Urothelium cell line (cell line): ENCODE measurements at places on chromosomes 16 and 17.

DNA sequence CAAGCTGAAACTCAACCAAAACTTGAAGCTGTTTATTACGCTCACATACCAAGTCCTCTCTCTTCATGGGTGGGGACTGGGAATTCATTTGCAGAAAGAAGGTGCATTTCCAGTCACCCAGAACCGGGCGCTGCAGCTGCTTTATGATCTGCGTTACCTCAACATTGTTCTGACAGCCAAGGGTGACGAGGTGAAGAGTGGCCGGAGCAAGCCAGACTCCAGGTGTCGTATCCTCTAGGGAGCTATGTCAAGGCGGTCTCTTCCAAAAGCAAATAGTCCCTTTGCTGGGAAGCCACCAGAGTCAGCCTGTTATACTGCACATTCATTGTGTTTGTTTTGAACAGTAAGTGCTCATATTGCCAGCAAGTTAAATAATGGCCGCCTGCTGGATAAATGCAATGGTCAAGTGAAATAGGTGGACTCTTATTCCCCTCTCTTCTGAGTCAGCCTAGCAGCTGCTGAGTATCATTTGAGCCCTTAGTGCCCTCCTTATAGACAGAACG, 12.7 kb downstream of the COG1 start:
- DNase-seq, result no peak

DNA sequence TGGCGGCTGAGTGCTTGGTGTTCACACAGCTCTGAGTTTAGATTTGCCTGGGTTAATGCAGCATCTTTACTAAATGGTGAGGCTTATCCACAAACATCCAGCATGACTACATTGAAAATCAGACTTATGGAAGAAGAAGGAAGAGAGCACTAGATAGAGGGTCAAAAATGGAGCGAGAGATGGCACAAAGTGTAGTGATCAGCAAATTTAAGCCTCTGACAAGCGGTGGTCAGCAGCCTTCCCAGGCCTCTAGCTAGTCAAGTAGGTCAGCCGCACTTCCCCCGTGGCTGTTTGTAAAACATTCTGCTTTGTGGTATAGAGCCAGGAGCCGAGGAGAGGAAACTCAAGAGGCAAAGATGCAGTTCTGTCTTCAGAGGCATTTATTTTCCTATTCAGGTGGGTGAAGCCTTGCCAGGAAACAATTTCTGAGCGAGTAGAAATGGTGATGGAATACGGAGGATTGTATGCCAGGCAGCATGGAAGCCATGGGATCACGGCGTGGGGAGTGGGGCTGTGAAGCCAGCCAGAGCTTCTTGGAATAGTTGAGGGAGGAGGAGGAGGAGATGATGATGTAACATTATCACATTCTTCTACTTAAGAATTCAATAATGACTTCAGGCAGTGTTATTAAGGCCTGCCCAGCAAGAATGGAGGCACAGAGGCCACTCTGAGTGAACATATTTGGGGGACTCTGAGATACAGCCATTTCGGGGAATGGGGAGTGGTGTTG, 118.9 kb downstream of the MSI2 start:
- DNase-seq, result no peak

GRCh38 chr17:44272321-44272951, 4.5 kb upstream of the SLC4A1 start:
- no peak for DNase-seq

GRCh38 chr16:28258567-28258966, 33.8 kb upstream of the SBK1 start:
- DNase-seq, result peak; percentile 23

- no peak for DNase-seq
These were observed 149.8 kb upstream of the DYNLRB2 start for GRCh38 chr16:80390871-80391489.

GRCh38 chr17:81294512-81295030, 536 bp downstream of the SLC38A10 start:
- peak; percentile 54 for DNase-seq

DNA sequence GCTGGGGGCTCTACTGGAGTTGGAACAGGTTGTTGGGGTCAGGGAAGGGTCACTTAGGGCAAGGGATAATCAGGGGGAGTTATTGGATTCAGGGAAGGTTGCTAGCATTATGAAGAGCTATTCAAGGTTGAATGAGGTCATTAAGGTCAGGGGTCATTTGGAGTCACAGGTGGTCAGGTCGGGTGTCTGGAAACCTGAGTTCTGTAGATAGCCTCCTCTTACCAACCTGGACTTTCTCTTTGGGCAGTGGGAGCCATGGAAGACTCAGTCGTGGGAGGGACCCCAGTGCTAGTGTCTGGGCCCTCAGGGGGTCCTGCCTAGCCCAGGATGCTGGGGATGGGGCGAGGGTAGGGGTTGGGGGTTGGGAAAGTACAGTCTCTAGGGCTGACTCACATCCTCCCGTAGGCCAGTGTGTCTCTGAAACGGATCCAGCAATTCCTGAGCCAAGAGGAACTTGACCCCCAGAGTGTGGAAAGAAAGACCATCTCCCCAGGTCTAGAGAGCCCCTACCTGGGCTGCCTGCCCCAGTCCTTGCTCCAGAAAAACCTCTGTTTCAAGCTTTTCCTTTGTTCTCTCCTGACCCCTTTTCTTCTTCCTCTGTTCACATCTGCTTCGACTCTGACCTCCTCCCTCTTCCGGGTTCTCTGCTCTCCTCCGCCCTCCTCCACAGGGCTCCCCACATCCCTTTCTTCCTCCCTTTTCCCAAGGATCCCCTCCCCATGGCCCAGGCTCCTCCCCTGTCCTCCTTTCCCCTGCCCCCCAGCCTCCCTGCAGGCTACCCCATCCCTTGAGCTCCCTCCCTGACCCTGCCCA, 33.5 kb downstream of the ABCC3 start:
- DNase-seq, result peak; percentile 53

GRCh38 chr16:29926711-29927052, 656 bp upstream of the KCTD13 start:
- DNase-seq, result peak; percentile 31

GRCh38 chr16:89289428-89290395, 72.2 kb downstream of the ZNF778 start:
- DNase-seq, result peak; percentile 91

- no peak for DNase-seq
These were observed 14.3 kb upstream of the PRKAR1A start for GRCh38 chr17:68497885-68498319.

DNA sequence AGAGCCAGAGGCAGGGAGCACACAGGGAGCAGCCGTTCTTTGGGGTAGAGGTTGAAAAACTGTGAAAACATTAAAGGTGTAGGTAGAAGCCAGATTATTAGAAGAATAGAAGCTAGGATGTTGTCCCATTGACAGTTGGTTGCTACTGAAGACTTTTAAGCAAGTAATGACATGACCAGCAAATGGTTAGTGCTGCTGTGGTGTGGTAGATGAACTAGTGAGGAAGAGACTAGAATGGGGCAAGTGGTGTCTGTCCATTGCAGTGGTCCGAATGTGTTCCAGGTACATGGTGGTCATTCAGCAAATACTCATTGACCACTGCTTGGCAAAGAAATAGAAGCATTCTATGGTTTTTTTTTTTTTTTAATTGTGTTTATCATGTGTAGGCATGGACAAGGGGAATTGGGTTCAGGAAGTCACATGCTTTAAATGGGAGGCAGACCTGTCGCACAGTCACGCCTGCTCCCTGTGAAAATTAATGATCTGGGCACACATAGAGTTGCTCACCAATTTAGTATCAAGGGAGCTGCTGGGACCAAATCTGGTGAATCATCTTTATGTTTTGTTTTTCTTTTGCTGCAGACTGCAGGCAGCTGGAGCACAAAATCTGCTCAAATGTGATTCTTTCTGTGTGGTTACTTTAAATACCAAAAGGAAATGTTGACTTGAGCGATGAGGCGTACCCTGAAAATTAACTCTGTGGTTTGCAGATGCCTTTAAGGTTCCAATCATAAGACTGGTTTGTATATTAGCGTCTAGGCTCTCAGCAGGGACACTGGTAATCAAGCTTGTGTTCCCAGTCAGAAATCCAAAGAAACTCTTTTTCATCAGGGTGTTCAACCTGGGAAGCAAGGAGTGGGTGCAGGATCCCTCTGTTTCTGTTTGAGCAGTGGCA, 30.7 kb downstream of the YPEL2 start:
- DNase-seq, result no peak

DNA sequence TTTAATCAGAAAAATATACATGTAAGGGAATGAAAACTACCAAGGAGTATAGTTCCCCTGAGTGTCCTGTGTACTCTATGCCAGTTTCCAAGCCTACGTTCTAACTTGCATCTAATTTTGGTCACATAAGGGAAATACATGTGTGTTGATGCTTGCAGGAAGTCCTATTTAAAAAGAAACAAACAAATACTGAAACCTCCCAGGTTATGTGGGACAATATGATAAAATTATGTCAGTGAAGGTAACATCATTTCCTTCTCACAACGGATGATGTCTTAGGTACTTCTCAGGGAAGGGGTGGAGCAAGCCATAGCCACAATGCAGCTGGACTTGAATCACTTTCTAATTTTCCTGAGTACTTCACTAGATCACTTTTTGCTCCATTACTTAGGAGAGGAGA, 115.9 kb downstream of the ZFHX3 start:
- no peak for DNase-seq

- DNase-seq, result no peak
These were observed 18.9 kb downstream of the TMEM94 start for GRCh38 chr17:75475144-75475835.

GRCh38 chr16:59060207-59060606, 326.1 kb upstream of the GOT2 start:
- peak; percentile 7 for DNase-seq

DNA sequence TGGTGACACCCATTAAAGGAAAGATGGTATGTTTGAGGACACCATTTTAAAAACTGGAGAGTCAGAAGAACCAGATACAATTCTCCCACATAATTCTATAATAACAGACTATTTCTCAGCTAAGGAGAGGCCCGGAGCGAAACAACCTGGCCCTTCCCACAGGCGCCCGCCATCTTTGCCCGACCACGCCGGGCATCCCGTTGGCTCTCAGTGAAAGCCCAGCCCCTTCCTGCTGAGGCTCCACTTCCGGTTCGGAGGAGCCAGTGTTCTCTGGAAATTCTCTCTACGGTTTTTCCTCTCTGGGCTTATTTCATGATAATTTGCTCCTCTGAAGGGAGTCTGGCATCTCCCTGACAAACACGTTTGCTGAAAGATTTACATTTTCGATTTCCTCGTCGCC, 175.7 kb downstream of the AXIN2 start:
- DNase-seq, result no peak

GRCh38 chr16:24784121-24784520, 54.7 kb downstream of the TNRC6A start:
- no peak for DNase-seq

- peak; percentile 19 for DNase-seq
These were observed 230.7 kb downstream of the IRX3 start for GRCh38 chr16:54055864-54056263.

DNA sequence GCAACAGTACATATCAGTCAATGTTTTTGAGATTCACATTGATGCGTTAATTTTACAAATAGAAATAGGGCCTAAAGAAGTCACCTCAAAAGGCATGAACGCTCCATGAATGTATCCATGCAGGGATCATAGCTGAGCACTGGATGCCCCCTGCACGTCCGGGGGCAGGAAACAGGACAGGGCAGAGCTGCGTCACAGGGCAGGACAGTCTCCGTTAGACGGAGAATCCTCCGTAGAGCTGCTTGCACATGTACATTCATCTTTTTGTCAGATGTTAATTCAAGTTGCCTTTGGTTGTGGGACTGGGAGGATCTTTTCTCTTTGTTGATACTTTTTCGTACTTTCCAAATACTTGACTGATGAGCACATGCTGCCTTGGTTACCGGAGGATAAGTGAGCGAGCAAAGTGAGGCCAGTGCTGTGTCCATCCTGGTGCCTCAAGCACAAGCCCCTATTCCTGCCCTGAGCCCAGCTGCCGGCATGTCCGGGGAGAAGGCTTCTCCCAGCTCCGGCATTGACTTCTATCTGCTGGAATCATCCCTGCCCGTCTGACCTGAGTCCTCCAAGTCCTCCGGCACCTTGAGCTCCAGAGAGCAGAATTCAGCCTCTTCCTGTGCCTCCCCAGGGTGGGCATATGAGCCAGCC, 15.0 kb downstream of the GAA start:
- DNase-seq, result no peak
